ENCODE measurements at places on chromosomes 4 and X. TPM values are rescaled to one million over a fixed set of nuclear protein-coding genes. Genes with fewer than 3 reads are reported as not detected.
A peak's percentile ranks its signal among the peaks of the same experiment; 100 is the strongest.

DNA sequence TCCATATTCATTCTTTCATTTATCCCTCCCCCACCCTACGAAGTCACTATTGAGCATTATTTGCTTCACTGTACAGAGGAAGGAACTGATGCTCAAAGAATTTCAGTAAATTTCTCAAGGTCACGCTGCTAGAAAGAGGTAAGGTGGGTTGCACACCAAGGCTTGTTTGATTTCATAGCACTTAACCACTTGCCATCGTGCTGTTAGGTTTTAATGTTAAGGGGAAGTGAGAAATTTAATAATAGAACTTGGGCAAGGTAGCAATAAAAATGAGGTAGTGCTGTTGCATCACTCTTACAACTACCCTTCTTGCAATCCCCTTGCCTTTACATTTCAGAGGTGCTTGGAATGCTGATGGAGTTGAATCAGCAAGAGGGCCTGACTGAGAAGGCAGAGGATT, 343.1 kb downstream of the MID1IP1 start:
- no peaks in the 10 kb centered on the region for H3K36me3 ChIP-seq
- no peak overlapping the region for H3K4me3 ChIP-seq
- H3K27ac ChIP-seq = no peak overlapping the region
- no peak for DNase-seq

DNA sequence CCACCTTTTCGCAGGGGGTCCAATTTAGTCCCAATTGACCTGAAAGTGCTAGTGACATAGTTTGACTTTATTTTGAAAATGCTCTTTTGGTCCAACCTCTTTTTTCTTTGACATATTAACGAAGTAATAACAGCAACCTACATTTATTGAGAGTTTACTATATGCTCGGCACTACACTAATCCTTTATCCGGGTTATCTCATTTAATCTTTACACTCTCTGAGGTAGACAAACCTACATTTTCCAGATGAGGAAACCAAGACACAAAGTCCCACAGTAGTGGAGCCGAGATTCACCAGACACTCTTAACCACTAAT, 307 bp upstream of the ATRX start:
- no peaks in the 10 kb centered on the region for H3K36me3 ChIP-seq
- peak overlapping the region; percentile 74 for H3K4me3 ChIP-seq
- DNase-seq = no peak
- no peaks in the 10 kb centered on the region for H3K4me1 ChIP-seq
- no peaks in the 10 kb centered on the region for H3K27me3 ChIP-seq

DNA sequence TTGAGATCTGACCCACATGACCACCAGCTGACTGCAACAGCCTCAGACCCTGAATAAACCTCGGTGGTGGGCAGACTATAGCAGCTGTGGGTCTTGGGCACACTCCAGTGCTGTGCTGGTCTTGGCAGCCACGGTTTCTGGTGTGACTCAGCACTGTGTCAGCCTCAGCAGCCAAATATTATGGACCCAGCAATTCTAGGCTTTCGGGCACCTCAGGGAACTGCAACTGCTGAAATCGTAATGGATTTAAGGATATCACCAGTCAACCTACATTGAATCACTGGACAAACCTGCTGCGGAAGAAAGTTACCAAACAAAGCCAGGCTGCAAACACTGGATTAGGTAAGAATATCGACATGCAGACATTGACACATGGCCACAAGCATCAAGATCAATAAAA, 10.5 kb upstream of the UBE2NL start:
- no peak overlapping the region for H3K4me3 ChIP-seq
- H3K36me3 ChIP-seq = no peaks in the 10 kb centered on the region
- H3K4me1 ChIP-seq = no peaks in the 10 kb centered on the region

PCSK1N gene
- polyA plus RNA-seq = 178 TPM

ERVMER34-1 gene
- 0.61 TPM for polyA plus RNA-seq
